Left cardiac atrium (tissue), 4 donors: ENCODE measurements at places on chromosomes 7 and 10. TPM values are rescaled to one million over a fixed set of nuclear protein-coding genes. Genes with fewer than 3 reads are reported as not detected.

GRCh38 chr7:26337232-26337865 lies 45.7 kb downstream of the SNX10 start:
- no peak for DNase-seq

TUBB8 gene
- not detected for total RNA-seq

DNA sequence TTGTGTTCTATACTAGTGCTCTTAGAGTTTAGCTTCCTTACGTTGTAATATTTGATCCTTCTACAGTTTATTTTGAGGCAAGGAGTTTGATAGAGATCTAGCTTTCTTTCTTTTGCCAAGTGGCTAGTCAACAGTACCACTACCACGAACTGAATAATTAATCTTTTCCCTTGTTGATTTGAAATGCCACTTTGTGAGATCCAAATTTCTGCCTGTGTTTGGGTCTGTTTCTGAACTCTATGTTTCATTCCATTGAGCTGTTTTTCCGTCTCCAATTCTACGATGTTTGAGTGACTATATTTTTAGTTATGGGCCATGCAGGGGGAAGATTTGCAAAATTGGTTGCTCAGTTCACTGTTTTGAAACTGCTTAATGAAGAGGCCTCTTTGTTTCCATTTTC lies 134.7 kb downstream of the KIAA1217 start:
- no peak for DNase-seq

NKX2-3 gene
- total RNA-seq = not detected
